ENCODE measurements at places on chromosomes 3 and 15.

DNA sequence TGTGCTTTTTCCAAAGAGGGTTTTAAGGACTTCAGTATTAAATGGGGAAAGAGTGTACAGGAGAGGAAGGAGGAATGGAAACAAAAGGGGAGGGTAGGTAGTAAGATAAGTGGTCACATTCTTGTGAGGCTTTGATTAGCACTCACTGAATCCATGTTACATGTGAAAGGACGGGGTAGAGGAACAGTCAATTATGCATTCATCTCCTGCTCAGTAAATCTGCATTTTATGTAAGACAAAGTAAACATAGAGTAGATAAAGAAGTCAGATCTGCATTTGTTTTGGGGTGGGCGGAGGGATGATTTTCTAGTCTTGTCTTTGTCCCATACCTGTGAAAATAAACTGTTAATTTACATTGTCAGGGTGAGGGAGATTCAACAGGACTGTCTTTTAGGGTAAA is 50.8 kb downstream of the SACM1L start:
- DNase-seq: no peak

- no peak for DNase-seq
Observed at GRCh38 chr3:140695361-140696061, 17.6 kb downstream of the TRIM42 start.

DNA sequence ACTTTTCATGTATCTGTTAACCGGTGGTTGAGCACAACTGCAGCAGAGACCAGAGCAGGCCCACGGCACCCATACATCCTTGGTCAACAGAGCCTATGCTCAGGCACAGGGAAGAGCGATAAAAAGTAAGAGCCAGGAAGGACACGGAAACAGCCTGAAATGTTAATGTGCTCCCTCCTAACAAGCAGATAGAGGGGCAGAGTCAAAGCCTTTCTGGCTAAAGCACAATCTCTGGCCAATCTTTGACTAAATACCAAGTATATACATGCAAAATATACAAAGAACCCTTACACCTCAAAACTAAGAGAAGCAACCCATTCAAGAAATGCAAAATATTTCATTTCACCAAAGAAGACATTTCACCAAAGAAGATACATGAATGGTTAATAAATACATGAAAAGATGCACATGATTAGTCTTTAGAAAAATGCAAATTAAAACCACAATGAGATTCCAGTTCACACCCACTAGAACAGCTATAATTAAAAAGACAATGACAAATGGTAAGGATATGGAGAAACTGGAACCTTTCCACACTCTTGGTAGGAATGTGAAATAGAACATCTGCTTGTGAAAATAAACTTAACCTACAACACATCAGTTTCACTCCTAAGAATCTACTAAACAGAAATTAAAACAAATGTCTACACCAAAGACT is 88.0 kb downstream of the OSBPL10 start:
- DNase-seq: peak; percentile 65

- DNase-seq: no peak
Observed at GRCh38 chr3:57709559-57709958, 16.7 kb upstream of the DENND6A start.

DNA sequence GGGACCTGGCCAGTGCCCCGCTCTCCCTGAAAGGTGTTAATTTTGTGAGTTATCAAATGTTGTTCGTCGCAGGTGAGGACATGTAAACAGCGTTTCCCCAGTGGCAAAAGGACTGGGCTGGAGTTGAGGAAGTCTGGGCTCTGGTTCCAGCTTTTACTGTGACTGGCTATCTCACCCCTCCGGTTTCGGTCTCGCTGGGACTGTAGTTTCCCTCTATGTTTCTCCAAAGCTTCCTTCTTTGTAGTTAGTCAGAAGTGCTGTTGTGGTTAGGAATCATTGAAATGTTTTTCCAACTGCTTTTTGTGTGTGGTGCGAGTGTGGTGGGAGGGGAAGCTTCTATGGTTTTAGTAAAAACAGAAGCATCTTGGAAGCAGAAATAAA is 990 bp upstream of the CLDN1 start:
- DNase-seq: no peak

- no peak for DNase-seq
Observed at GRCh38 chr3:157672061-157672460, 168.8 kb upstream of the VEPH1 start.

- DNase-seq: no peak
Observed at GRCh38 chr15:63447017-63447676, 57.2 kb upstream of the USP3 start.

- DNase-seq: no peak
Observed at GRCh38 chr15:90259524-90259923, 5.9 kb upstream of the NGRN start.

DNA sequence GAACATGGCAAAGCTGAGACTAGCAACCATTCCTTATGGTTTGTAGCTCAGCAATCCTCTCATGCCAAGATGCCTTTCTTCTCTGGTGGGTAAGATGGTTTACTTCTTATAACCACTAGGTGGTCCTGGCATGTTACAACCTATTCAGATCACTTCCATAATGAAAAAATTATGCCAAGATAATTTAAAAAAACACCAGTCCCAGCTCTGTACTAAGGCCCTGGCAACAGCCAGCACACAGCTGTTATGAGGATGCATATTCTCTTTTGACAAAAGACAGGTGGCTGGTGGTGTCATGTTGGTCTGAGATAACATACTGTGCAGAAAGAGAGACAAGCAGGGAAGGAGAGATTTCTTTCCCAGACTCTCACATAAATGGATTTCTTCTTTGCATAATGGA is 65.7 kb upstream of the FRMD4B start:
- no peak for DNase-seq

GRCh38 chr3:106675451-106675850 is 701.8 kb upstream of the CCDC54 start:
- no peak for DNase-seq

- DNase-seq: no peak
Observed at GRCh38 chr15:63231206-63231605, 41.8 kb downstream of the RAB8B start.

- DNase-seq: no peak
Observed at GRCh38 chr15:33377204-33377603, 66.4 kb downstream of the RYR3 start.

- no peak for DNase-seq
Observed at GRCh38 chr3:10623578-10624275, 118.3 kb upstream of the ATP2B2 start.

DNA sequence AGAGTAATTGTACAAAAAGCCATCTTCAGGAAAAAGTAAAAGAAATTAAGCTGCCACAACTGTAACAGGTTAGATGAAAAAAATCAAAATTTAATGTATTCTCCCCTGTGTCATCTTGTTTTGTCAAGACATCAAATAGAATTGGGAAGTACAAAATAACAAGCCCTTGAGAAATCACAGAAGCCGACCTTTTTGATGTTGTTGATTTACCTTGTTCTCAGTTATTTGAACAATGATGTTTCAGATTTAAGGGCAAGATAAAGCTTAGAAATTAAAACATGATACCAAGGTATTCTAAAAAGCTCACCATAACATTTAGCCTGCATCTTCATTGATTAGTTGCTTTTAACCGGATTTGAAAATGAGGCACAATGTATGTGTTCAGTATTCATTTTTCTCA is 523.0 kb downstream of the FOXP1 start:
- no peak for DNase-seq

DNA sequence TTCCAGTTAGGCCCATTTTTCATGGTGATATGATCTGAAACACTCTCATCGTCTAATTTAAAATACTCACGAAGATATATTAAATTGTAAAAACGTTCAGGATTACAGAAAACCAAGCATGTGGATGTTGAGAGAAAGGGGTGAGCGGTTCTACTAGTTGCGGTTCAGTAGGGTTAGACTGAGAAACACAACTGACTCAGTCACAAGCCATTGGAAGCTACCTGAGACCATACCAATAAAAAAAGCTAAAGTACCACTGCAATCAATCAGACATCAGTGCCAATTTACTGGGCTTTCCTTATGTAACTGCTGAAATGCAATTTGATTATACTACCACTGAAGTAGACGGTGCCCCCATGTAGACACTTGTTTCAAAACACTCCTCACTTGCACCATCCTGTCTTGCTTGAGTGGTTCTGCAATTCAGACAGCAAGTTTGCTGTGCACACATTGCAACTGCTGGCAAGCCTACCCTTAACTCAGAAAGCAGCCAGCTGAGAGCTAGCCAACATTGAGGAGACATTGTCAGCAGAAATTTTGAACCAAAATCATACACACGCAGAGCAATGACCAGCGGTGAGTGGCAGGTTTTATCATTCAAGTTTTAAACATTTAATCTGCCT is 368.7 kb upstream of the ARHGEF26 start:
- DNase-seq: peak; percentile 42

DNA sequence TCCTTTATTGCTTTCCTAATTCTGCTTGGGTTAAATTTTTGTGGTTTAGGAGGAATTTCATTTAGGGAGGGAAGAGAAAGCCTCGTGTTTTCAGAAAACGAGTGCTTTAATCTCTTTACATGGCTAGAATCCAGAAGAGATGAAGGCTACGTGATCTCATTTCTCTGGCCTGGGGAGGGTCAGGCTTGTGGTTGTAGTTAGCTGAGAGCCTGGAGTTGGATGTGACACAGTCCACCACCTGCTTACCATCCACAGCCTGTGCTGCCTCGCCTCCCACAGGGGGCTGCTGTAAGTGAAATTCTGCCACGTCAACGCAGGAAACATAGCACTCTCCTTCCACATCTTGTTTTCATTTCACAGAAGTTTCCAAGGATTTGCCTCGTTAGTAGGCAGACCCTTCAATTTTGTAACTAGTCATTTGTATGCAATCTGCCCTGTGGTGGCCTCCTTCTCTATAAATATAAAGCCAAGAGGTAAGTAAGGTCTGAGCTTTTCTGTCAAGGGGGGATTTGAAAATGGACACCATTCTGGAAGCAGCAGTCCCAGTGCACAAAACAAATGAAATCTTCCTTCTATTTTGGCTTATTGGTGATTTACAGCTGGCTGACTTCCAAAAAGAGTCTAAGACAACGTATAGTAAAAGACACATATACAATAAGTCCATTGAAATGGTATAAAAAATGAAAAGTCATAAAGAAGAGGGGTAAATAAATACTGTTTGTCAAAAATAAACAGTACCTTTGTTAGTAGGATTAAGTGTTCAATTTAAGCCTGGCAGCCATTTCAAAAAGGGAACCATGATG is 3.4 kb downstream of the GXYLT2 start:
- DNase-seq: peak; percentile 100

All from fibroblast of the aortic adventitia (primary cell).